Iris pigment epithelial cell (primary cell): ENCODE measurements at places on chromosomes 5 and 9.

DNA sequence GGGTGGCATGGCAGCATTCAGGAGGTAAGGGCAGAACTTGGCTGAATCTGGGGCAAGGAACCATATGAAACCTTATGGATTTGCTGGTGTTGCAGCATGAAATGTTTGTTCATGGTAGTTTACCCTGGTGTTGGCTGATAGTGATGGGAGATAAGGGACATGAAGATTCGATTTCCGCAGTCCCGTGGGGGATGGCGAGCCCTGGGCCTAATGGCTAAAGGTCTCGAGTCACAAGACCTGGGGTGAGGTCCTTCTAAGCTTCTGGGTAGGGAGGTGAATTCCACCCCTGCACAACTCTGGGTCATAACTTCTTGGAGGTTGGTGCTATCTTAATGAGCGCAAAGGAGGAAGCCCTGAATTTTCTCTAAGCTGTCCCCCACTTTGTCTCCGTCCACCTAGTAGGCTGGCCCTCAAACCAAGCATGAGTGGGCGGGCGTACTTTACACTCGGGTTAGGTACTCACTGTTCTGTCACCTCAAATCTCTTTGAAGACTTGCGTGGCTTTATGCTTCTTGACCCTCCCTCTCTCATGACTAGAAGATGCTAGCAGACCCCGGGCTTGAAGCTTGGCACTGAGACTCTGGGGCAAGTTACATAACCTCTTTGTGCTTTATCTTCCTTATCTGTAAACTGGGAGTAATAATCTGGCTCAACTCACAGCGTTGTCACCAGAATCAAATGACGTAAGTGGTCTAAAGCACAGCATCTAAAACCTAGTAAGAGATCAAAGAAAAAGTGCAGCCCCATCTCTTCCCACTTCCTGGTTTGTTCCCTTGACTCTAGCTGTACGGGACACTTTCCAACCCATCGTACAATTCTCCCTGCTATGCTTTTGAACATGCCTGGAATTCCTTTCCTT, 72.5 kb downstream of the BASP1 start:
- DNase-seq = peak; percentile 46

GRCh38 chr9:128503870-128504269, 649 bp upstream of the GLE1 start:
- peak; percentile 42 for DNase-seq

DNA sequence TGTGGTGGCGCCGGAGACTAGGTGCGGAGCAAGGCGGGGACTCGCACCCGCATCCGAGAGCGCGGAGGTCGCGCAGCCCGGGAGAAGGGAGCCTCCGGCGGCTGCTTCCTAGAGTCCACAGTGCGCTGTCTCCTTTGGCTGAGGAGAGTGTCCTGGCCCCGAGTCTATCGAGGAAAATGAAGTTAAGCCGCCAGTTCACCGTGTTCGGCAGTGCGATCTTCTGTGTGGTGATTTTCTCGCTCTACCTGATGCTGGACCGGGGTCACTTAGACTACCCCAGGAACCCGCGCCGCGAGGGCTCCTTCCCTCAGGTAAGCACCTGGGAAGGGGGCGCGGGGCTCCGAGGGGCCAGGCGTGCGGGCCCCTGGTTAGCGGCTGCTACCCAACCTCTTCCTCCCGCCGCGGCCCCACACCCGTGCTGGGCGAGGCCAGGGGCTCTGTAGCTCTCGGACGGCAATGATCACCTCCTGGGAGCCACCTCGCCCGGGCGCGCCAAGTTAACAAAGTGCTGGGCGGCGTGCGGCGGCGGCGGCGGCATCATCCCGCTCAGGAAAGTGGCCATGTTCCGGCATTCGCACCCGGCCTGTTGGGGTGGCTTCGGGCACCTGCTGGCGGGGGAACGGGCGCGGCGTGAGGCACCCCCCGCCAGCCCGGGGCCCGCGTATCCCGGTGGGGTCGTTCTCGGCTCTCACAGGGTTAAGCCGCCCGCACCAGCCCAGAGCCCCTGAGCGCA, 681 bp downstream of the MAN2A1 start:
- DNase-seq = peak; percentile 57

DNA sequence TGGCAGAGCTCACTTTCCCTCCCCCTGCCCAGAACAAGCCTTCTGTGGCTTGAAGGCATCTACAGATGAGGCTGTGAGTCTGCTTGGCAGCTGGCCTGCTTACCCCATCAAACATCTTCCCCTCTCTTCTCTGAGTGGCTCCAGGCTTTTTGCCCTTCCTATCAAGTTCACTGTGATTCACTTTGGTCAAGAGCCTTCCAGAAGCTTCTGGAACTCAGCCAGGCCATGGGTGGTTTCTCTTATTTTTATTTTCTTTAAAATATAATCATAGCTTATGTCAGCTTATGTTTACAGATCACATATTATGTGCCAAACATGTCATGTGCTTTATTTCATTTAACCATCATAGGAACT, 267.0 kb downstream of the SEC61B start:
- peak; percentile 86 for DNase-seq

DNA sequence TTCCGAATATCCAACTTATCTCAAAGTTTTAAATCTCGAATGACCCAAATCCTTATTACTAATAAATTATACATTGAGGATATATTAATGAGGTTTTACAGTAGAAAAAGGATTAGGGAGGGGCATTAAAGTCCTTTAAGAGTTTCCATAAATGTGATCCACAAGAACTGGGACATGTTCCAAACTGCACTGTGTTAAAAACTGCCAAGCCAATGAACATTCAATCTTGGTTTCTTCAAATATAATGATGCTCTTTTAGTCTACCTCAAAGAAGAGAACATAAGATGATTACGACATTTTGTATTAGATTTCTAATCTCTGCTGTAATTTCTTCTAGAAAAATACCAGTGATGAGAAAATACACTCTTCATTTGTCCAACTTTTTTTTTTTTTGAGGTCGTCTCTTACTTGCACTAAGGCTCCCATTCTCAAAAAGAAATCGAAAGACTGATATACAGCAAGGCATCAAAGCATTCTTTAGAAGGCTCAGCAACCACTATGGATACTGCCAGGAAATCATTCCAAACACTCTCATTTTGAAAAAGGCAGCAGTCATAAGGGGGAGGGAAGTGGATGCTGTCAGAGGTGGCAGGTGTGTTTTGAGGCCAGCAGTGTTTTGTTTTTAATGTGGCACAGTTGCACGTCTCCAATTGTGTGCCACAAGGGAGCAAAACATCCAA, 1.7 kb downstream of the PTAR1 start:
- DNase-seq = no peak

GRCh38 chr9:28984016-28984415, 1410.7 kb upstream of the C9orf72 start:
- DNase-seq = no peak

- DNase-seq = peak; percentile 84
These were observed 42.5 kb upstream of the RIC1 start for GRCh38 chr9:5586391-5586802.

- DNase-seq = no peak
These were observed 105.0 kb downstream of the ACTL7B start for GRCh38 chr9:108750661-108751215.

GRCh38 chr5:142056816-142057696, 44.2 kb upstream of the GNPDA1 start:
- DNase-seq = no peak
